Left renal pelvis (tissue), 4 donors: ENCODE measurements at places on chromosomes 5 and 9.

DNA sequence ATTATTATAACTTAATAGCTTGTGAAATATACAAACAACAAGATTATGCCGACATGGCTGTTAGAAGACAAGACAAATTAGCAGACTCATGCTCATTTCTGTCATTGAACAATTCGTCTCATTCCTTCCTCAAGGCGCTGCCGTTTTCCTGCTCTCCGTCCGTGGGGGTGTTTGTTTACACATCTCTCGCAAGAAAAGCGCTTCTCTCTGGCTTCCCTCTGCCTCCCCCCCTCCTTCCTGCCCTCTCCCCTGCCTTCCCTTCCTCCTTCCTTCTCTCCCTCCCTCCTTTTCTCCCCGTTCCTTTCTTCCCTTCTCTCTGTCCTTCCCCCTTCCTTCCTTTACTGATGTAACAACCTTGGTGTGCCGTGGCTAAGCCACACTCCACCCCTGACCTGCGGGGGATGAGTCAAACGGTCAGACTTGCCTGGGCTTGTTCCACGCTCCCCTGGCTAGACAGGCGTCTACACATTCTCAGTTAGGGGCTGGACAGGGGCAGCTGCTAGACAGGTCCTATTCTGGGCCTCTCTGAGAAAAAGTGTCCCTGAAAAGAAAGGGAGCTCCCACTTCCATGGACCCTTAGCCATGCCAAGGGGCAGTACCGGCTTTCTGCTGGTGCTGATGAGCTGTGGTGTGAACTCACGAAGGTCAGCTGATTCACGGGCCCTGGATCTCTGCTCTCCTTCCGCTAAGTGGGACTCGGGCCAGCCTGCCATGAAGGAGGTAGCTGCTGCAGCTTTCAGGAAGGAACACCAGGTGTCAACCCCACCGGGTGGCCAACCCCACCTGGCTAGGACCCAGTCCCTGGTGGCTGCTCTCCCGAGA is 32.0 kb upstream of the SPTLC1 start:
- DNase-seq, result peak; percentile 37

DNA sequence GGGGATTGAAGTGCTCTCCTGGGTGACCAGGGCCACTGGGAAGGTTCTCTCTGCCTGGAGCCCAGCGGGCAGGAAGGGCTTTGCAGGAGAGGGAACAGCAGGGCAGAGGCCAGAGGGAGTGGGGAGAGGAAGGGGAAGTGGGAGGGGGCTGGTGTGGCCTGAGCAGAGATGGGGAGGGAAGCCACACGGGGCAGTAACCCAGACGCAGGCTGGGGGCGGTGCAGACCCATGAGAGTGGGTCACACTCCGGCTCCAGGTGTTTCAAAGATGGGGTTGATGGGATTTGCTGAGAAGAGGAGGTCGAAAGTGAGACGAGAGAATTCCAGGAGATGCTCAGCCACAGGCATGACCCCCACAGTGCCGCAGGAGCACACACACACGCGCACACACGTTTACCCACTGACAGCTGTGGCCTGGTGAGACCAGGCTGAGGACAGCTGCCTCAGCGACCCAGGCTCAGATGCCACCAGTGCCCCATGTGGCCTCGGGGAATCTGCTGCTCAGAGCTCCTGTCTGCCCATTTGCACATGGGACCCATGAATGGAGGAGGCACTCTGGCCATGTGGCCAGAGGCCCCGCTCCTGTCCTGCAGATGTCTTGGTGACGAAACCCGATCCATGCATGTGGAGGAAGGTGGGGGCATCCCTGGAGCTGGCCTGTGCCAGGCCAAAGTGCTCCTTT is 32.7 kb upstream of the FCN2 start:
- DNase-seq, result no peak

GRCh38 chr5:36481454-36482120 is 124.8 kb upstream of the SLC1A3 start:
- no peak for DNase-seq

DNA sequence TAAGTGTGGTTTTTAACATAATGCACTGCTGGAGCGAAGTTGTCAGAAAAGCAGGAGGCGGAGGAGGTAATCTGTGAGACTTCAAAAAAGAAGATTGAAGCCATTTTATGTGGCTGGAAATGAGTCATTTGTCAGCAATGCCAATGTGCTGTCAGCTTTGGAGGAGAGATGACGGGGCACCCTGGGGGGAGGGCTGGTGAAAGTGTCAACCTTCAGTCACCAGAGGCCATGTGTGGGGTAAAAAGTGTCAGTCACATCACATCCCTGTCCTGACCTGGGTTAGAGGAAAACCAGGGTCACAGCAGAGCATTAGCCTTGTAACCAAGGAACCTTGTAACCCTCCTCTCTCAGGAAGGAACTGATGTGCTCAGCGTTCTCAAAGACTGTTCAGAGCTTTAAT is 59.1 kb downstream of the TLR4 start:
- DNase-seq, result no peak

DNA sequence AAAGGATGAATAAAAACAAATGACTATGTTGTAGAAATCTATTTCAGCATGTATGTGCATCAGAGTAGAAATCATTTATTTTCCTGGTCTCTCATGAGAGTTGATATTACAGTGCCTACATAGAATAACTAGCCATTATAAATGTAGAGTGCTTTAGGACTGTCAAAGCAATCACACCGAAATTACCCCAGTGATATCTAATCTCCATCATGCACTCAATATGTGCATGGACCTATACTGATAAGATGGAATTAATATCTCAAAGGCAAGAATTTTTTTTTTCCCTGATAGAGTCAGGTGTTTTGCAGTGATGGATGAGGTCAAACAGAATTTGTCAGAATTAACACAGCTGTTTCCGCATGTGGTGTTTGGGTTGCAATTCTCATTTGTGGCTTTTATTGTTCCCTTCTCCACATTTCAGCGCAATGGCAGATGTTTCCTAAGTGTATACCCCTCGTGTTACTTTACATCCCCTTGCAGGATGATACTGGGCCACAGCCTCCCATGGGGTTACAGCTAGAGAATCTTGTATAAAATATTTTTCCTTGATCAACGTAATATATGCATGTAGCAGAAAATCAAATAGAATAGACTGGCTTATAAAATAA is 298.8 kb downstream of the RASEF start:
- DNase-seq, result no peak
